ENCODE measurements at places on chromosomes 1 and 21. TPM values are rescaled to one million over a fixed set of nuclear protein-coding genes. Genes with fewer than 3 reads are reported as not detected.

DNA sequence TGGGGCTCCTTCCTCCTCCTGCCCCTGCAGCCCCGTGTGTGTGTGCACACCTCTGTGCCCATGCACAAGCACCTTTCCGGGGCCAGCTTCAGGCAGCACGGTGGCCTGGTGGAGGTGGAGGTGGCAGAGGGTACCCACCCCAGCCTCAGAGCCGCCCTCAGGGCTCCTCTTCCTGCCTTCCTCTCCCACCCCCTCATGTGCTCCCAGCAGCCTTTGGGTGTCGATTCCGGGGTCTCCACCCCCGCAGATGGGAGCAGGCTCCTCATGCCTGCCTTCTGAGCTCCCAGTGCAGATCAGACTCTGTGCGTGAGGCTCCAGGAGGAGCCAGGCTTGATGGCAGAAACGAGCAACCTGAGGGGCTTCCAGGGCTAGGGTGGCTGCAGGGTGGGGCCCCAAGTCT is 29.2 kb upstream of the PLCH2 start:
- DNase-seq = no peak

DNA sequence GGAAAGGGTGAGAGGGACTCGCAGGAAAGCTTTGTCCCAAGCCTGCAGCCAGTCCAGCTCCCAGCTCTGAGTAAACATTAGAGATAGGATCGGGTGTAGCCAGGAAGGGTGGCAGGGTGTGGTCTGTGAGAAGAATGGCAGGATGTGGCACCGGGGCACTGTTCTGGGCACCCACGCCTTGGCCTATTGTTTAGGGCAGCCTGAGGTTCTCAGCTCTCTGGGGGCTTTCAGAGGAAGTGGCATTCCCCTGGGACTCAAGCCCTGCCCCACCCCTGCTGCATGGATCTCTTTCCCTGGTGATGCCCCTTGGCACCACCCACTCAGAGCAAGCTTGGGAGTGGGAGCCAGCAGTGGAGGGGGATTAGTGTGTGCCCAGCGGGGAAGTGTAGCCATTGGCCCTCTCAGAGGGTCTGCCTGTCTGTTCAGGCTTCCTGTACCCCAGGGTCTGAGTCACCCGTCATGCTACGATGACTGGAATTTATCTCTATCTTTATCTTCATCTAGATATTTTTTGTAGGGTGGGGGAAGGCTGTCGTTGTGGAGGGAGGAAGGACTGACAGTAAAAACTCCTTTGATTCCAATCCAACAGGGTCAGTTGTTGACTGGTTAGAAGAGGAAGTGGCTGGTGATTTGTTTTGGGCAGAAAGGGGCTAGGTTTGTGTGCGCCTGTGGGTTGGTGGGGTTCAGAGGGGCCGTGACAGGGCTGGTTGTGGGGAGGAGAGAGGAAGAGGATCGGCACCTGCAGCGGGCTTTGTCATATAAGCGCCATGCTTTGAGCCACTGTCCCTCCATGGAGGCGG is 31.6 kb downstream of the SOX13 start:
- DNase-seq = peak; percentile 47

The KCNH1 gene
- not detected for total RNA-seq

The TRPM2 gene
- total RNA-seq = 2.6 TPM

The DCDC2B gene
- total RNA-seq = not detected

Data from activated CD8-positive, alpha-beta T cell treated with anti-CD3 and anti-CD28 coated beads for 36 hours (primary cell).